ENCODE measurements at places on chromosomes 2 and 18.

GRCh38 chr2:85770786-85771409, 17.1 kb downstream of the ATOH8 start:
- no peak for DNase-seq

DNA sequence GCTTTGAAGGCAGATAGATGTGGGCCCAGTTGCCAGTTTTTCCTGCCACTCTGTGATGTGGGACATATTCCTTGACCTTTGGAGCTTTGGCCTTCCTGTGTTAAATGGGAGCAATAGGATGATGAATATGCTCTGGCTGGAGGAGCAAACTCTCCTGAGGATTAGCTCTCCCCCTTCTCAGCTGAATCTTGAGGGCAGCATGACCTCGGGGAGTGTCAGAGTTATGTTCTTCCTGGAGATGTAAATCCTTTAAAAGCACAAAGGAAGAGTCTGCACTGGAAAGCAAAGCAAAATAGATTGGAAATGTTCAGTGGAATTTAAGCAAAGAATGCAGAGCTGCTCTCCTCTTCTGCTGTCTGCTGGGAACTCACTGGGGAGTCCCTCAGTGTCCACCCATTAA, 160.1 kb downstream of the ALK start:
- DNase-seq, result no peak

- DNase-seq, result no peak
Observed at GRCh38 chr2:45888641-45889040, 237.2 kb downstream of the PRKCE start.

- no peak for DNase-seq
Observed at GRCh38 chr2:241456546-241456945, 51.8 kb downstream of the STK25 start.

DNA sequence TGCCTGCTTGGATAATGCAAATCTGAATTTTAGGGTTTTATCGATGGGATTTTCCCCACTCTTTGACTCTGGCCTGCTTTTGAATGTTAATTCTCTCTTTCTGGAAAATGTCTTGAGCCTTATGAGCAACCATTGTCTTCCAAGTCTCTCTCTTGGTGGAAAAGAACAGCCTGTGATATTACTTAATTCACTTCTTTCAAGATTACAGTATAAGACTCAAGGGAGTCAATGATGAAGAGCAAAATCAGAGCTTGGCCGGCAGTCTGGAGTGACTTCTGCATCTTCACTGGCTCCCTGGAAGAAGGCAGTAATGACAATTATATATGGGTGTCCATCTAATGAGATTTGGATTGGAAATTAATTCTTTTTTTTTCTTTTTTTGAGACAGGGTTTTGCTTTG, 122.9 kb upstream of the ZEB2 start:
- no peak for DNase-seq

- DNase-seq, result no peak
Observed at GRCh38 chr2:892892-893291, 57.8 kb upstream of the SNTG2 start.

GRCh38 chr2:134161170-134161547, 92.7 kb upstream of the MGAT5 start:
- DNase-seq, result no peak

- DNase-seq, result no peak
Observed at GRCh38 chr18:41436772-41437171, 518.3 kb upstream of the PIK3C3 start.

GRCh38 chr2:196390243-196391148, 219.1 kb upstream of the STK17B start:
- no peak for DNase-seq

DNA sequence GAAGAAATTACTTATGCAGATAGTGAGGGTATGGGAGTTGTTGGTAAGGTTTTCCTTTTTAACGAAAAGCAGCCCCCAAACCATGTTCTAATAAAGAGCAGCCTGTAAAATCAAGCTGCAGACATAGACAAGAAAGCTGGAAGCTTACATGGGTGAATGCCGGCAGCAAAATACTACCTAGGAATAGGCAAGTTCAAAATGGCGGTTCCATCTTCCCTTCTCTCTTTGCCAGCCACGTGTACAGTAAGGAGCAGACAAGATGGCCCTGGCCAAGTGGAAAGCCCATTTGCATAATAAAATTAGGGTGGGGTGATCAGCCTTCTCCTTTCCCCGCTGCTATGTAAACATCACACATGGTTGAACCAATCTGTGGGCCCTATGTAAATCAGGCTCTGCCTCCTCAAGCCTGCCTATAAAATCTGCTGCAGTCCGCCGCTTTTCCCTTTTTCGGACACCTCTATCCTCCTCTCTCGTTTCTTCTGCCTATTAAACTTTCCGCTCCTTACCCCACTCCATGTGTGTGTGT, 155.0 kb downstream of the ZBTB7C start:
- DNase-seq, result no peak

GRCh38 chr2:129888896-129889295, 90.6 kb upstream of the RAB6C start:
- no peak for DNase-seq

DNA sequence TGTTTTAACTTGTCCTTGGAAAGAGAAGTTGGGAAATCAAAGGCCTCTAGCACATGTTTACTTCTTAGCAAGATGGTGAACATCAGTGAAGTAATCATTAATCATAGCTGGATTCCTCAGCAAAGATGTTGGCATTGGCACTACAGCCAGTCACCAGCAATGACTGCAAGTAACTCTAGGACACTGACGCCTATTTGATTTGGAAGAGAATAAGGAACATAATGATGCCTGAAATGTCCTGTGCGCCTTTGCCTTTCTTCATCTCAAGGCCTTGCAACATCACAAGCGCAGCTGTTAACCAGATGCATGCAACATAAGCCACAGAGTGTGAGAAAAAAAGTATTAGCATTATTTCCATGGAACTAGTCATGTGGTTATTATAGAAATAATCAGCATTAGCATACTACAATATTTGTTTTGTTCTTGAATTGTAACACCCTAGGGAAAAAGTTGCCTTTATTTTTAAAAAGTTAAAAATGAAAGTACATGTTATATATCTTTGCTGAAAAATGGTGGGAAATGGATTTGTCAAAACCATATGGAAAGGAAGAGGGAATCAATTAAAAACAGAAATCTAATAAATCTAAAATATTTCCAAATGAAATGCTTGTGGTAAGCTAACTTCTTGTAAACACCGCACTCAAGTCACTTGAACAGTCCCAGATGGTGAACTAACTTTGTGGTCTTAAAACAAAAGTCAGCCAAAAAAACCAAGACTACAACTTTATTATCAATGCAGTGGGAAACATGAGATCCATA, 55.6 kb downstream of the THADA start:
- no peak for DNase-seq

DNA sequence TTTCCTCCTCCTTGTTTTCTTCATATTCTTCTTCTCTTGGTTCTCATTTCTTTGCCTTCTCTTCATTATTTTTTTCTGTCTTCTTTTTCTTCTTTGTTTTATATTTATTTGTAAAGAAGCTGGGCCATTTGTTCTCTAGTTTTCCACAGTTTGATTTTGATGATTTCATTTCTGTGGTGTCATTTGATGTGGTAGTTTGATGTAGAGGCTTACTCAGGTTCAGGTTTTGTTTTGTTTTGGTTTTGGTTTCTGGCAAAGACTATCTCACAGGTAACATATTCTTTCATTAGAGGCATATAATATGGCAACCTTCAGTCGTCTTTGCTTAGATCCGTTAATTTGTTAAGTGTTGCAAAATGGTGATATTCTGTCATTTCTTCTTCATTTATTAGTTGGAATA, 75.3 kb downstream of the BABAM2 start:
- DNase-seq, result no peak

- DNase-seq, result no peak
Observed at GRCh38 chr18:3759099-3759498, 309.1 kb downstream of the TGIF1 start.

GRCh38 chr2:240902615-240903041, 3.5 kb upstream of the CROCC2 start:
- no peak for DNase-seq

GRCh38 chr2:146992466-146992865, 852.4 kb upstream of the ACVR2A start:
- DNase-seq, result no peak

- no peak for DNase-seq
Observed at GRCh38 chr2:152344579-152345195, 9.7 kb downstream of the FMNL2 start.

Measured in NCI-H510A treated with DMSO at 0.1 percent for 48 hours (cell line).